Suppressor macrophage treated with lipopolysaccharide for 1 hour (primary cell): ENCODE measurements at places on chromosomes 7 and 10.
A peak's percentile ranks its signal among the peaks of the same experiment; 100 is the strongest.

DNA sequence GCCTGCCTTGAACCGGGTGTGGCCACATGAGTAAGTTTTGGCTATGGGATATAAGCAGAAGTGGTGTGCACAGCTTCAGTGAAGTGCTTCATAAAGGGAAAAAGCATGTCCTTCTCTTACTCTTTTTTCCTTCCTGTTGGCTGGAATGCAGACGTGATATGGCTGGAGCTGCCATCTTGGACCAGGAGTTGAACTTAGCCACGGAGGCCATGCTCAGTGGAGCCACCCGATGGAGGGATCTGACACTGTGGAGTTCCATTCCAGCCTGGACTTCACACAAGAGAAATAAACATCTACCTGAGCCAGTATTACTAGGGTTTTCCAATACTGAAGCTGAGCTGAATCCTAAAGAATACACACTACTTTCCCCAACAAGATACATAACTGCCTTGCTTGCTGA lies 52.3 kb downstream of the CCDC3 start:
- DNase-seq: no peak

DNA sequence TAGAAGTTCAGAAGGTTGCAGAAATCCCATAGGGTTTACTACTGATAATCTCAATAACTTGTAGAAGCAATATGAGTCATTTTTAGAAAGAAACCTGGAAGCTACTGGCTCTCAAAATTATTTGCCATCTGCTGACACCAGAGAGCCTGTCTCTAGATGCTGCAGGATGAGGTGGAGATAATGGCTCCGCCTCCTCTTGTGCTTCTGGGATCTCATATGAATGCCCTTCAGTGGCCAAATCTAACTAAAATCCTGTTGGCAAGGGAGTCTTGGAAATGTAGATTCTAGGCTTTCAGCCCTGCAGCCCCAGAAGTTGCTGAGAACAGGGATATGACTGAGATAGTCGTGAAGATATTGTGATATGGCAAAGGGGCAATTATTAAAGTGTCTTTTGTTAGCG lies 348.1 kb downstream of the CCSER2 start:
- no peak for DNase-seq

DNA sequence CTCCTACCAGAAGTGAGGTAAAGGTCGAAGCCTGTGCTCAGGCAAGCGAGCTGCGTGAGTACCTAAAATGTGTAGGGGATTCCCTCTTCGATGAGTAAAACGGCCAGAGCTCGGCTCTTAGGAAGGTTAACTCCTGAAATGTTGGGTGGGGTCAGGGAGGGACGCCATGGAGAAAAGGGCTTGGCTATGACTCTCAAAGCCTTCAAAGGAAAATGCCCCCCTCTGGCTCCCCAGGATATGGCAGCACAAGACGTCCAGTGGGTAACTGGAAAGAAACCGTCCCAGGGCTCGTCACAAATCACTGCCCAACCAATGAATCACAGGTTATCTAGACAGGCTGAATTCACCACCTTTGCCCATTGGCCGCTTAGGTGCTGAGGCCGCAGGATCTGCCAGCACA lies 58.0 kb downstream of the CALML3 start:
- no peak for DNase-seq

- no peak for DNase-seq
Observed at GRCh38 chr7:30082686-30083085, 52.1 kb upstream of the MTURN start.

DNA sequence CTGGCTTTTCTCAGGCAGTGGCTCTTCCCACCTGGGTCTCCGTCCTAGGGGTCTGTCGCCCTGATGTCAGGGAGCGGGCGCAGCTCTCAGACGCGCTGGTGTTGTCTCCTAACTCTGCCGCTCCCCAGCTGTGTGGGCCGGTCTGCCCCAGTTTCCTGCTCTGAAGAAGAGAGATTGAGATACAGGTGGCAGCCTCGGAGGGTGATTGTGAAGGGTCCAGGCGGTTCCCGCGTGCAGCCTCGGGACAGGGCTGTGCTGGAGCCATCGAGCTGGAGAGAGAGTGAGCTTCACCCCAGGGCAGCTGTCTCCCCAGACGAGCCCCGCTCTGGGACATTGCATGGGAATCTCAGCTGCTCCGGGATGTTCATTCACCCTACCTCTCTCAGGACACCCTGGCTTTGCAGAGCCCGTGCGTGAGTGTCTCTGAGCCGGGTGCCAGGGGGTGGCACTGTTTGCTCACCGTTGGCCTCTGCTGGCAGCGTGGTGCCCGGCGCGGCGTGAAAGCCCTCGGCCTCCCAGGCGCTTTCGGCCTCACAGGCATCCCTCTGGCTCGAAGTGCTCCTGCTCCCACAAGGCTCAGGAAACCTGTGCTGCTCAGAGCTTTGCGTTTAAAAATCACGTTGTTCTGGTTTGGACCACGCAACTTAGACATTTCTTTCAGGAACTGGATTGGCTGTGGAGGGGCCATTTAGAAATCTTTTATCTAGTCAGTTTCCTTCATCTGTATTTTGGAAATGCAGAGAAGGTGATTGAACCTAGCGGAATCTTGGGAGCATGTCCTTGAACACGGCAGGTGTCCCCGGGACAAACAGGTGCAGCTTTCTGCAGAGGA lies 33.8 kb upstream of the ZFAND2A start:
- peak; percentile 55 for DNase-seq

DNA sequence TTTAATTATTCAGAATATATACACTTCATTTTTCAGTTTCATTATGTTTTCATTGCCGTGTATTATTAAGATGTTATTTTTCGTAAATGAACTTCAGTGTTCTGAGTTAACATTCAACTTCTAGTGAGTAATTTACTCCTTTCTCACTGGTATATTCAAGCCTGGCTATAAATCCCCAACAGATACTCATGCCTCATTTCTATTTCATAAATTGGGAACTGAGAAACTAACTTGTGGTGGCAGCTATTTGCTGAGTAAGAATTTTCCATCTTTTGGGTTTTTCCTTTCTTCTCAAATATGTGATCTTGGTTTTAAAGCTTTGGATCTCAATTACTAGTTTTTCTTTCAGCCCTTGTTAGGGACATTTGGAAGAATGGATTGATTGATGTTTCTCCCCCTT lies 281.1 kb downstream of the CDK14 start:
- DNase-seq: no peak

DNA sequence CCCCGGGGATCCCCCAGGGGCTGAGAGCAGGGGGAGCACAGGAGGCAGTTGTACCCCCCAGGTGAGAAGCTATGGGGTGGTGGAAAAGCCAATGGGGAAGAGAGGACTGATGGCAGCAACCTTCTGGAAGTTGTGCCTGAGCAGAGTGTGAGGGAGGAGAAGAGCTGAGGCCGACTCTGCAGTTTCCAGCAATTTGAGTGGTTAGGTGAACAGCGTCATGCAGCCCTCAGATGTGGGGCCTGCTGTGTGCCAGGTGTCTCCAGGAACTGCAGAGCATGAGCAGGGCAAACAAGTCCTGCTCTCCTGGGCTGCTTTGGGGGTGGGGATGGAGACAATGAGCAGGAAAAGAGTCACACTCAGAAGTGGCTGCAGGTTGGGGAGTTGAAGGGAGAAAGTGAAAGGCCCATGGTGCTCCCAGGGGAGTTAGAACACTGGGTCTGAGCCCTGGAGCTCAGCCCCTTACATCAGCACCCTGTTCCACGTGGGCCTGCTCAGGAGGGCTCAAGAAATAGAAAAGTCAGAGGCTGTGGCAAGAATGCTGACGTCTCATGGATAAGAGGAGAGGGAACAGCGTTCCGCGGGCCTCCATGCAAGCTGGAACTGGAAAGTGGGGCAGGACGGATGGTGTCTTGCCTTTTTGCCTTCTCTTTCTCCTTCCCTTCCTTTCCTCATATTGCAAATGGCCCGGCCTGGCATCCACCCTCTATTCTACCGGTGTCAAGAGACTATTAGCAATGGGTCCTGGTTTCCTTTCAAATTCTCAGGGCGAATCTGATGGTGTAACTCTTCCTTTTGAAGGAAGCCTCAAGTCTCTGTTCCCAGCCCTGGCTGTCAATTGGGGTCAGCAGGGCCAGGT lies 4.0 kb upstream of the AFAP1L2 start:
- no peak for DNase-seq

DNA sequence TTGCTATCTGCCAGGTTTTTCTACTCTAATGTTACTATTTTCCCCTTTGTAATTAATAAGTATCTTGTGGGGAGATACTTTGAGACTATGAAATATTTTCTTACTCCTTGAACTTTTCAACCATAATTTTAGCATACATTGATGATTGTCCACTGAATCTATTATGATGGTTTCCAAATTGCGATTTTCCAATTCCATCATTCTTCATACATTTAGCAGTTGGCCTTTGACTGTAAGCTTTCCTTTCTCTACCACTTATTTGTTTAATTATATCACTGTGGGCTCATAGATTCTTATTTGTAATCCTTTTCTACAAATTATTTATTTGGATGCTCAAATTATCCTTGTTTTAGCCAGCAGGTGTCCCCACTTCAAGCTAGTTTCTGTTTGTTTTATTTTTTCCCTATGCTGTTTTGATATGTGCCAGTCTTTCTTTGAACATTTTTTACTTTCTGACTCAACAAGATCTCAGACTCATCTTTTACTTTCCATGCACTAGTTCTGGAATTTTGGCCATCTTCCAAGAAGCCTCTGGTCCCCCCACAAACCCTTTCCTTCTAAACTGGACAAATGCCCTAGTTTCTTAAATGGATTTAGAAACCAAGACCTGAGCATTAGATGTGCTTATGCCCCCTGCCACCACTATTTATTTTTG lies 11.4 kb upstream of the MRPS16 start:
- DNase-seq: peak; percentile 47

DNA sequence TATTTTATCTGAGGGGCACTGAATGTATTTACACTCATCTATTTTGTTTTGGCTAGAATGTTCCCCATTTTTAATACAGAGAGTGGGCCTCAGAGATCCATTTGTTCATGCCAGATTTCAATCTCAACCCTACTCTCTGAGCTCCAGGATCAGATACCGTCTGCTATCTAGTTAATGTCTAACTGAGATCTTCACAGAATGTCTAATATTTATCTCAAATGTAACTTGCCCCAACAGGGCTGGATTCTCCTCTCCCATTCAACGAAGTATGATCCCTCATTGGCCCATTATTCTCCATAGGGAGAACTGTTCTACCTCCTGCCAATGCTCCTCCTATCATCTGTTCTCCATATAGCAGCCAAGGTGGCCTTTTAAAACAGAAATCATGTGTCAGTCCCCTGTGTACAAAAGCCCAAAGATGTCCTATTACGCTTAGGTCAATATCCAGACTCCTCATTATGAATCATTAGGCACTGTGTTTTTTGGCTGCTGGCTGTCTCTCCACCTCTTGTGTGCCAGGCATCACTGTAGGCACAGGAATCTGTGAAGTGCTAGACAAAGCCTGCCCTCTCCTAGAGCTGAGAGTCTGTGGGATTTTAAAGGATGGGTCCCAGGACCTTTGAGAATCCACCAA lies 169.3 kb upstream of the AGK start:
- DNase-seq: no peak

GRCh38 chr10:62093863-62094291 lies 174.8 kb downstream of the RTKN2 start:
- no peak for DNase-seq

GRCh38 chr10:103808780-103809179 lies 46.6 kb downstream of the SH3PXD2A start:
- no peak for DNase-seq

DNA sequence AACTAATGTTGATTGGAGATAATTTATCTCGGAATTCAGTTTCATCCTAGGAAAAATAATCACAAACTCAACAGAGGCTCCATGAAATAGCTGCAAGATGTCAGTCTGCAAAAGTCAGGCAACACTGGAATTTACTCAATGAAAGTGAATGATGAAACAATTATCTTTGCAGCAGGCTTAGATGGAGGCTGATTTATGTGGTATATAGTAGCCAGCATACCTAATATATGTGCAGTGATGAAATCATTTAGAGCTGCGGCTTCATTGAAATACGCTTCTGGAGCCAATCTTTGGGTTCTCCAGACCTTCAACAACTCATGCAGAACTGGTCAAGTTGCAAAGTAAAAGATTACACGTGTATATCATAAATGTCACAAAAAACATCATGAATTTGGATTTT lies 113.3 kb downstream of the ITGA8 start:
- DNase-seq: no peak

- no peak for DNase-seq
Observed at GRCh38 chr10:125017547-125018298, 75.8 kb downstream of the ZRANB1 start.

GRCh38 chr7:92969061-92969460 lies 132.7 kb upstream of the CDK6 start:
- DNase-seq: no peak

DNA sequence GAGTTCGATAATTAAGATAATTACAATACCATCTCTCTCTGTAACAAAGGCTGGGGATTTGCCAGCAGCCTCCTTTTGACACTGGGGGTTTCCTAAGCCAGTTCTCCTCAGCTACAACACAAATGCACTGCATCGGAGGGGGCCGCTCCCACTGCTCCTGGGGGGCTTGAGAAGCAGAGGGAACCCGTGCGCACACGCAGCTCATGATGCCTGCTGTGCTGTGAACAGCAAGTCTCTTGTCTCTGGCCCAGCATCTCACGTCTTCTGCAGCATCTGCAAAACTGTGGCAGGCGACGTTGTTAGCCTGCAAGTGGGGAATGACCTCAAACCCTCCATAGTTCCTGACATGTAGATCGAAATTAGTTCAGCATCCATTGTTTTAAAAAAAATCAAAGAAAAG lies 5.5 kb downstream of the VIPR2 start:
- DNase-seq: no peak

- peak; percentile 45 for DNase-seq
Observed at GRCh38 chr10:11037991-11038390, 20.3 kb downstream of the CELF2 start.

DNA sequence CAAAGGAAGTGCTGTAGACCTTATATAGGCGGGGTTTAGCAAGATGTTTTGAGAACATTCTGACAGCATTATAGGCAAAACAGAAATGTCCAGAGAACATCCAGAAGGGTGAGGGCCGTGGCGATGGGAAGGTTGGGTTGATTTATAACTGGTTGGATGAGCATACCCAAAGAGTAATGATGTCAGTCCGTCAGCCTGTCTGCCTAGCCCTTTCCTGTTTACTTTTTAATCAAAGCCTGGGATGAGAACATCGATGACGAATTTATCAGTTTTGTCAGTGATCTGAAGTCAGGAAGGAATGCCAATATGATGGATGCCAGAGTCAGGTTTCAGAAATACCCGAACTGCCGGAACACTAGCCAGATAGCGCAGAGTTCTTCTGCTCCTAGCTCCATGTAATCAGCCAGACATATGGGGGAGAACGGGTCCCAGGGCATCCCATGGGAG lies 33.8 kb upstream of the TRIM8 start:
- DNase-seq: no peak

DNA sequence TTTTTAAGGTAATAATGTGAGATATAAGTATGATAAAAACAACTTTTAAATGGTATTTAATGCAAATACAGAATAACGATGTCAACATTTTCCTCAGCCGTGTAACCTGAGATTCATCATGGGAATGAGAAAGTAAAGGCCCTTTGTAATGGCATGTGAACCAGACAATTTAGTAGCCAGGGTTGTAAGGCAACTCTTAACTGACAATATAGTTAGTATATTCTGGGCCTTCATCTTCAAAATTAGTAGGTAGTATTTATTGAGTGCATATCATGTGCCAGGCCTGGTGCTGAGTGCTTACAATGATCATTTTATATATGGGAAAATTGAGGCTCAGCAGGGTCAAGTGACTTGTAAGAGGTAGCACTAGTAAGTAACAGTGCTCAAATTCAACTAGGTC lies 10.6 kb downstream of the LSM8 start:
- no peak for DNase-seq

GRCh38 chr7:107563081-107563774 lies 492 bp downstream of the COG5 start:
- DNase-seq: peak; percentile 57
